M059J (cell line): ENCODE measurements at places on chromosomes 12 and 14.
A peak's percentile ranks its signal among the peaks of the same experiment; 100 is the strongest.

DNA sequence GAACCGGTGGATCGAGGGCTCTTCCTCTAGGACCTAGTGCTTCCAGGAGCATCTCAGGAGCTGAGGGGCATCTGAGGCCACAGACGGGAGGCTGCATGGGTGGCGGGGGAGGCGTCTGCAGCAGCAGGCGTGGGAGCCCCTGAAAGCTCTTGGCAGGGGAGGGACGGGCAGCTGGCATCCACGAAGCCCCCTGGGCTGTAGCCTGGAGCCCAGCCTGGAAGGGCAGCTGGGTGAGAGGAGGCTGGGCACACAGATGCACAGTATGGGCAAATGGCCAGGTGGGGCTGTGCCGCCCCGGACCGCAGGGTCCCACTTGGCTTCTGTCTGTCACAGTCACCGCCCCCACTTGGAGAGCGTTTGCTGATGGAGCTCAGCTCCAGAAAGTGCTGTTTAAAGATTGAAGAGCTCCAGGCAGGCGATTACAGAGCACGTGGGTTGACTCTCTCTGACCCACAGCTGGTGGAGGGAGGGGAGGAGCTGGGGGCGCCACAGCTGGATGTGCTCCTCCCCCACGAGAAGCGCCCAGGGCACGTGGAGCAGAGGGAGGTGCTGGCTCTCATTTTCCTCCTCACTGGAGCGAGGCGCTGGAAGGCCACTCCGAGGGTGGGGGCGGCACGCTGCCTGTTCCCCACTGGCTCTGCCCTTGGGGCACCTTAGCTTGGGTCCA lies 155.0 kb upstream of the C14orf180 start:
- no peak for DNase-seq

DNA sequence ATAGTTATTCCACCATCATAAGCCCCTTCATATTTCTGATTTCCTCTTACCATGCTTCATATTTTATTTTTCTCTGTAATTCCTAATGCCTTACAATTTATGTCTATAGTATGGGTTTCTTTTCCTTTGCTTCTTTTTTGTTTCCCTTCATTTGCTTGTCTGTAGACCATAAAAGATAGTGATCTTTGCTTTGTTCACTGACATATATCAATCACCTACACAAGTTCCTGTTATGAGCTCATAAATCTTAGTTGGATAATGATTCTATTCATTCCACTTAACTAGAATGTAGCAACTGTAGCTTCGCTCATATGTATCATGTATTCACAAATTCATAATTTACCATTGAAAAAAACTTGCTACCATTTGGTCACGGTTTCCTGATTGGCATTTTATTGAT lies 388.8 kb upstream of the ATXN7L3B start:
- DNase-seq, result no peak

DNA sequence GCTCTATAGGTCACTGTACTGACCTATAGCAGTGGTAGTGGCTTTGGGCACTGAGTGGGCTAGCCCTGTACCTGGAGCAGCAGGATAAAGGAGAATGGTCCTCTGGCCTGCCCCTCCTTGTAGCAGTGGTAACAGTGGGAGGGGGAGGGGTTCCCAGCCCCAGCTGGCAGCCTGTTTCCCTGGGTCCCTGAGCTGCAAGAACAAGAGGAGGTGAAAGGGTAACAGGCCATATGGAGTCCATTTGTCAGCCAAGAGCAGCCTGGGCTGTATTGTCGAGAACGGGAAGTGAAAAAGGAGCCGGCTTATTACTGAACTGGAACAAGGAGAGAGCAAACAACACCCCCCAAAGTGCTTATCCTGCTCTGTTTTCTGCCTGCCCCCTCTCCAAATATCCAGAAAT lies 73.8 kb upstream of the SRSF5 start:
- DNase-seq, result no peak

- peak; percentile 10 for DNase-seq
Observed at GRCh38 chr12:106251631-106252455, 4.0 kb upstream of the CKAP4 start.

DNA sequence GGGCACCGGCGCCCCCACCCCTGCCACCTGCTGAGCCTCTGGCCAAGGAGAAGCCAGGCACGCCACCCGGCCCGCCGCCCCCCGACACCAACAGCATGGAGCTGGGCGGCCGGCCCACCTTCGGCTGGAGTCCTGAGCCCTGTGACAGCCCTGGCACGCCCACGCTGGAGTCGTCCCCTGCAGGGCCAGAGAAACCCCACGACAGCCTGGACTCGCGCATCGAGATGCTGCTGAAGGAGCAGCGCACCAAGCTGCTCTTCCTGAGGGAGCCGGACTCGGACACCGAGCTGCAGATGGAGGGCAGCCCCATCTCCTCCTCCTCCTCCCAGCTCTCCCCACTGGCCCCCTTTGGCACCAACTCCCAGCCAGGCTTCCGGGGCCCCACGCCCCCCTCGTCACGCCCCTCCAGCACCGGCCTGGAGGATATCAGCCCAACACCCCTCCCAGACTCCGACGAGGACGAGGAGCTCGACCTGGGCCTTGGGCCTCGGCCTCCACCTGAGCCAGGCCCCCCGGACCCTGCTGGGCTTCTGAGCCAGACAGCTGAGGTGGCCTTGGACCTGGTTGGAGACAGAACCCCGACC lies 6.5 kb downstream of the SETD1B start:
- no peak for DNase-seq

DNA sequence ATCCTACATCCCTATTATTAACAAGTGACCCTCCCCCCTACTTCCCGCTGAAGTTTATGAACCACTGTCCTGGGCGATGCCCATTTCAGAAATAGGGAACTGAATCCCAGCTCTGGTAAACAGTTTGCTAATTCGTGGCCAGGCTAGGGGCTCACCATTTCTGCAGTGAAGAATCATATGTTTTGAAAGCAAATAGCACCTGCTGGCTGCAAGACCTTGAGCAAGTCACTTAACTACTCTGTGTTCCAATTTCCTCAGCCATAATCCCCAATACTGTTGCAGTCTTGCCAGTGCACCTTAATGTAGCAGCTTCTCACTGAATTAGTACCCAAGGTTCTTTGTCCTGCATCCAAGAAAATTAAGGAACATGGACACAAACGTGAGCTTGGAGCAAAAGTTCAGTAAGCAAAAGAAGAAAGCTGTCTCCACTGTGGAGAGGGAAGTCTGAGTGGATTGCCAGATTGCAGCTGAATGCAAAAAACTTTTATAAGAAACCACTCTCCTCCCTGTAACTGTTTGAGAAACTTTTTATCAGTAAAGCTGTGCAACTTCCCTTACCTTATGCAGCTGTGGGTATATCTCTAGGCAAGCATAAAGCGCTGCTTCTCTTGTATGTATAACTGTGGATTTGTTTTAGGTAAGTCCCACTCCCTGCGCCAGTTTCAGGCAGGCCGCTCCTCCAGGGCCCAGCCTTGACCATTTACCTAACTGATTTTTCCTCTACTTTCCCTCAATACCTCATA lies 824 bp downstream of the OAS1 start:
- DNase-seq, result no peak

DNA sequence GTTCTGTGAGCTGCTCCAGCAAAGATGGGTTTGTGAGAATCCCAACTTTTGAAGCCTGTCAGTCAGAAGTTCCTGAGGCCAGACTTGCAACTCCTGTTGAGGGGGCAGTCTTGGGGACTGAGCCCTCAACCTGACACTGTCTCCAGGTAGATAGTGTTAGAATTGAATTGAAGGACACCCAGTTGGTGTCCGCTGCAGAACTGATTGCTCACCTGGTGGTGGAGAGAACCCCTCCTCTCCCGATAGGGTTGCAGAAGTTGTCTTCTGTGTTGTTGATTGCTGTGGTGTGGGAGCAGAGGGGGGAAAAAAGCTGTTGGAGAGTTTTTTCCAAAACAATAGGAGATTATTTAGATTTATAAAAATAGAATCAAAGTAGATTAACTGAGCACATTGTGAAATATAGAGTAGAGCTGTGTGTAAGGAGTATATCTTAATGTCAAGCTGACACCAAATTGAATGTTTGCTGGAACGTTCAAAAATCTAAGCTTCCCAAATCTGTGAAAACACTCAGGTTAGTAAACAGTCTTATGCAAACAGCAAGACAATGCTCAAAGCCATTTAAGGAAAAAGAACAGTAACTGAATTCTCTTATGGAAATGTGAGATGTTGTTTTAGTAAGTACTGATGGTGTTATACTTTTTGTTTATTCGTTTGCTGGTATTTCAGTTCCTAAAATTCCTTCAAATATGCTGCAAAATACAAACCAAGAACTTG lies 18.6 kb downstream of the HIF1A start:
- DNase-seq, result no peak

GRCh38 chr14:66380143-66380542 lies 106.0 kb upstream of the CCDC196 start:
- no peak for DNase-seq

- DNase-seq, result peak; percentile 29
Observed at GRCh38 chr12:132046561-132046960, 96.8 kb downstream of the EP400 start.

DNA sequence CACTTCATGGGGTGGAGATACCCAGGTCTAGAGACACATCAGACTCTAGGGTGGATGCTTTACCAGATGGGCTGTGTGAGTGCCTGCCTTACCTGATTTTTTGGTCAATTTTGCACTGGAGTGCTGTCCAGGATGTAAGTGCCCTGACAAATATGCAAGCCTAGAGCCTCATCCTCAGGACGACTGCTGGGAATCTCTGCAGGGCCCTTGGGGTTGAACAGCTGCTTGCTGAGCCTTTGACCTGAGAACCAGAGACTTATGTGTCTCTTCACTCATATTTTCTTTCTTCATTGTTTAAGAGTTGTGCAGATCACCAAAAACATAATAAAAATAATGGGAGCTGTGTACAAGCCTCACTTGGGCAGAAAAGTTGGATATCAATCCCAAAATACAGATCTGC lies 551.5 kb upstream of the ATP2B1 start:
- DNase-seq, result no peak

DNA sequence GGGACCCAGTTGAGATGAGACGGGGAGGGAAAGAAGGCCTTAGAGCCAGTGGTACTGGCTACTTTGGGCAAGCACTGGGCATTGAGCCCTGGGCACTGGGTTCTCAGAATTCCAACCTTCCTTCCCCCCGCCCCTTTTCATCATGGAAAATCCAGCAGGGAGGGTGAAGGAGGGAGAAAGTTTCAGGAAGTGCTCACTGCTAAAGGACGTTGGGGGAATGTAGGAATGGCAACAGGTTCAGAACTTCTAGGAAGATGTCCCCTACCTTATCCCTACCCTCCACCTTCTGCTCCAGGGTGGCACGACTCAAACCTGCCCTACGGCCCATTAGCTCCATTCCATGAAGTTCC lies 4.2 kb upstream of the TNS2 start:
- DNase-seq, result no peak

DNA sequence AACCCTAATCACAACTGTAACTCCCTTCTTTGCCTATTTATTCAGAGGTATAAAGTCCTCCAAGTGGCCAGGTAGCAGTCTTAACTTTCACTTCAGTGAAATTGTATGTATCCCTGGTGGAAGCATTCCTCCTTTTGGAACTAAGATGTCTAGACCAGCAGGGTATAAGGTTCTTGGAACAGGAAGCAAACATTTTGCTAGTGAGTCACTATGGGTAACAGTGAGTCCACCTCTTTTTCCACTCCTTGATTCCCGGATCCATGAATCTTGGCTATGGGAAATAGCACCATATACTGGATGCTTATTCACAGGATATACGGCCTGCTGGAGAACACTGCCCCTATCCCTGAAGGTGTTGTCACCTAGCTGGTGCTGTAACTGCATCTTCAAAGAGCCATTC lies 80.2 kb downstream of the KCNA5 start:
- DNase-seq, result peak; percentile 78

DNA sequence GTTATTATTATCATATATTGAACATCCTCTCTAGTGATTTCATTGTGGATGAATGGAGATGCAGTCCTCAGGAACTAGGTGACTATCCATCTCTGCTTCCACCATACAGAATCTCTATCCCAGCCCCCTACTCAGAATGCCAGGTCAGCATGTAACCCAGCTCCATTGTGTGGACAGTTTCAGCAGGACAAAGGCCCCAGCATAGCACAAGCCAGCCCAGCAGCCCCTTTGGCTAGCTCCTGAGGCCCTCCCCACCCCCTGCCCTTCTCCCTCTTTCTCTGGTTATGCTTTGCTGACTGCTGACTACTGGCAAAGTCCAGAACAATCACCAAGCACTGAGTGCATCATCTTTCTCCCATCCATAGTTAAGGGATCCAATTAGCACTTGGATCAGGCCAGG lies 5.8 kb upstream of the SPRYD4 start:
- DNase-seq, result no peak

GRCh38 chr12:6330192-6330591 lies 11.7 kb downstream of the TNFRSF1A start:
- no peak for DNase-seq

GRCh38 chr12:76637807-76638206 lies 78.2 kb upstream of the OSBPL8 start:
- peak; percentile 75 for DNase-seq

DNA sequence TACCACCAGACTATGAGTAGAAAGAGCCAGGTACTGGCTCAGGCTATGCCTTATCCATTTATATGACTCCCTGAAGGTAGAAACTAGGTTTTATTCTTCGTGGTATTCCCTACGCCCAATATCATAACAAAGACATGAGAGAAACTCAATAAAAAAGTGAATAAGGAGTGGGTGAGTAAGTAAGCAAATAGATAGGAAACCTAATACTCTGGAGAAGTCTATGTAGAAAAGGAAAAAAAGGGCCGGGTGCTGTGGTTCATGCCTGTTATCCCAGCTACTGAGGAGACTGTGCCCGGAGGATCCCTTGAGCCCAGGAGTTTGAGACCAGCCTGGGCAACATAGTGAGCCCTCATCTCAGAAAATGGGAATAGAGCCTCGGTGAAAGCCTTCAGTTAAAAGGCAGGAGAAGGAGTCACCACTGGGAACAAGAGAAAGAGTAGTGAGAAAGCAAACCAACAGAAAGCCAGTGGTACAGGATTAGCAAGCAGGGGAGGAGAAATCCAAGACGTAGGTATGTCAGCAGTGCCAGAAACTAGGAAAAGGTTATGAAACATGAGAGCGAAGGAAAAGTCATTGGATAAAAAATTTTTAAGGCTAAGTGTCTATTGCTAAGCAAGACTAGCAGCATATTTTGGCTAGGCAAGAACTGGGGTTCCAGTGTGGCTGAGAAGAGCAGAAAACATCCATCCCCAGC lies 6.0 kb upstream of the OR6J1 start:
- no peak for DNase-seq

DNA sequence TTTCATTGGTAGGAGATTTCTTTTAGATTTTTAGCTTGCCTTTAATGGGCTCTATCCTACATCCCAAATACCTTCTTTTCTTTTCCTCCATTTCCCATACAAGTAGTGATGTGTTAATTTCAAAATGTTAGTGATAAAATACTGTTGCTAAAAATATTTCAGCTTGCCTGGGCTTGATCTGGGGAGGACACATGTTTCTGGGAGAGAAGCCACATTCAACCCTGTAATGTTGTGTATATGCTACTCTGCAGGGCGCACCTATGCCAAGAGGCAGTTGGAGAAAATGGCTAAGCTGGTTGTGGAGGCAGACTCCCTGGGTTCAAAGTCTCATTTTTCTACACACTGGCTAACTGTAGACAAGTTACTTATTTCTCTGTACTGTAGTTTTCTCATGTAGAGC lies 26.3 kb downstream of the FLRT2 start:
- no peak for DNase-seq

DNA sequence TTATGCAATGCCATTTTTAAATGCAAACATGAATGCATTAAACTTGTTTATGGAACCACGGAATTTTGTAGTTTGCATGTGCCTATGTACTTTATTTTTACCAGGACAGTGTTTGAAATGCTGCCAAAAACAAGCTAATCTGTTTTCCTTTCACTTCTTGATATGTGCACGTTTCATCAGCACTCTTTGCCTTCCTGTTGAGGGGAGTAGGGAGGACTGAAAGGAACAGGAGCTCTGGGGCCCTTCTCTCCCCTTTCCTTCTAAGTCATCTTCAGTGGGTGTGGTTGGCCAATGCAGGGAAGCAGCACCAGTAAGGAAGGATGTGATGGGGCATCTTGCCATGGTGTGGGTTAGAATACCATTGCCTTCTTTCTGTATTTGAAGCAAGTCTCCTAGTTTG lies 12.1 kb upstream of the PPP4R4 start:
- no peak for DNase-seq
